ENCODE measurements at places on chromosomes 7 and 10. TPM values are rescaled to one million over a fixed set of nuclear protein-coding genes. Genes with fewer than 3 reads are reported as not detected.

GRCh38 chr10:3140280-3140679 is 32.3 kb downstream of the PITRM1 start:
- DNase-seq, result no peak

NEURL1 gene
- total RNA-seq, result 0.17 TPM

DNA sequence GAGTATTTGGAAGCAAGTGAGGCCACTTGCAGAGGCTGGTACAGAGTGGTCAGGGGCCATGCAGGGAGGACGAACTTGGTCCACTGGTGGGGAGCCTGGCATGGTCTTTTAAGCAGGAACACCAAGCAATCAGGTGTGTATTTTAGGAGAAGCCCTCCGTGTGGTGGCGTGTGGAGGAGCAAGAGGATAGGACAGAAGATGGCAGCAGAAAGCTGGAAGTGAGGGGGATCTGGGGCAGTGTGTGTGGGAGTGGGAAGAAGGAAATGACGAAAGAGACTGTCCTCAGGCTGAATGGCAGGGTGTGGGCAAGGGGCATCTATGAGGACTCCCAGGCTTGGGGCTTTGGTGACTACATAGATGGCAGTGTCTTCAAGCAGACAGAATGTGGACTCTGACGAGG is 51.2 kb downstream of the TEX36 start:
- no peak for DNase-seq

DNA sequence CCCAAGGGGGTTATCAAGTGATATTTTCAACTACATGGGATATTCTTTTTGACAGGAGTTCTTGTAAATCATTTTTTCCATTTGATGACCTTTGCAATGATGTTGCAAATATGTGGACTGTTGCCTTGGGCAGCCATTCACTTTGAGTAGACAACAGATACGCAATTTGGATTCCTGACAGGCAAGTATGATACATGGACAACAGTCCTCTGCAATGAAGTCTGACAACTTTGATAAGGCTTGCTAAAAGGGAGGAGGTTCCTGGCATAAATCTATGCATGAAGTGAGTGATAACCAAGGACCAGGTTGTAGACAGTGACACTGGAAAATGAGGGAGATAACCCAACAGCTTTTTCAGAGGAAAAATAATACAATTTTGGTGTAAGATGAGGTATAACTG is 17.7 kb downstream of the LRRD1 start:
- DNase-seq, result no peak

DNA sequence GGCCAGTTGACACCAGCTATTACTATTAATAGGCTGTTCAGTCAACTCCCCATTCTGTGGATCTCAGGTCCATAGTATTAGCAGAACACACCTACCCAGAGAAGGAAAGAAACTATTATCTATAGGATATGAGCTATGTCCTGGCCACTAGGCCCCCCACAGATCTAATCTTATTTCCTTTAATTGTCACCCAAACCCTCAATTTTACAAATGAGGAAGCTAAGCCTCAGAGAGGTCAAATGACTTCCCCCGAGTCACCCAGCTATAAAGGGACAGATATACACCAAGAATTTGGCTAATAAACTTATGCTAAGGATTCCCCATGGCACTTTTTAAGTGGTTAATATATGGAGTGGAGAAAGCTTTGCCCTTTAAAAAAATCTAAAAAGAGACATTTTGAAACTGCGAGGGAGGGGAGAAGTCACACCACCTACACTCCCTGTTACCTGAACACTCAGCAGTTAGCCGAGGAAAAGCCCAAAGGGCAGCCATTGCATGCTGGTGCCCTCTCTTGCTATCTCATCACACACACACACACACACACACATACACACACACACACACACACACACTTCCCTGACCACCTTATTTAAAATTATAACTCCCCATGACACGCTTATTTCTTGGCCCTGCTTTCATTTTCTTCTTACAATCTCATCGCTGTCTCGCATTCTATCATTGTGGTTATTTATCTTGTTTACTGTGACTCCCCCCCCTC is 157.0 kb upstream of the ADO start:
- DNase-seq, result no peak

GRCh38 chr7:11524476-11525397 is 307.3 kb downstream of the THSD7A start:
- DNase-seq, result no peak

PRPS1L1 gene
- not detected for total RNA-seq

DNA sequence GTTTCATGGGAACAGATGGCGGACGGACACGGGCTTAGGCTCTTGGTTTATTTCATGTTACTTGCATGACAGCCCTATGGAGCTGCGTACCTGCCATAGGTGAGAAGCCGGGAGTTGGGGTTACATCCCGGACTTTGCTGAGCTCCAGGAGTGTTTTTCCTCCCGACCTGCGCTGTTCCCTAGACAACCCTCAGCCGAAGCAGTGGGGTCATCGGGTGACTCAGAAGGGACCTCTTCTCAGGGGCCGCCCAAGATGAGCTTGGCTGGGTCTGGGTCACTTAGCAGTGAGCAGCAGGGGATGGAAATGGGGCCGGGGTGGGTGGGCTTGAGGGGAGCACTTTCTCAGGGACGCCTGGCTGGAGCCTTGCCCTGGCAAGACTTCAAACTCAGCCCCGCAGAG is 11.9 kb downstream of the CUX1 start:
- no peak for DNase-seq

DNA sequence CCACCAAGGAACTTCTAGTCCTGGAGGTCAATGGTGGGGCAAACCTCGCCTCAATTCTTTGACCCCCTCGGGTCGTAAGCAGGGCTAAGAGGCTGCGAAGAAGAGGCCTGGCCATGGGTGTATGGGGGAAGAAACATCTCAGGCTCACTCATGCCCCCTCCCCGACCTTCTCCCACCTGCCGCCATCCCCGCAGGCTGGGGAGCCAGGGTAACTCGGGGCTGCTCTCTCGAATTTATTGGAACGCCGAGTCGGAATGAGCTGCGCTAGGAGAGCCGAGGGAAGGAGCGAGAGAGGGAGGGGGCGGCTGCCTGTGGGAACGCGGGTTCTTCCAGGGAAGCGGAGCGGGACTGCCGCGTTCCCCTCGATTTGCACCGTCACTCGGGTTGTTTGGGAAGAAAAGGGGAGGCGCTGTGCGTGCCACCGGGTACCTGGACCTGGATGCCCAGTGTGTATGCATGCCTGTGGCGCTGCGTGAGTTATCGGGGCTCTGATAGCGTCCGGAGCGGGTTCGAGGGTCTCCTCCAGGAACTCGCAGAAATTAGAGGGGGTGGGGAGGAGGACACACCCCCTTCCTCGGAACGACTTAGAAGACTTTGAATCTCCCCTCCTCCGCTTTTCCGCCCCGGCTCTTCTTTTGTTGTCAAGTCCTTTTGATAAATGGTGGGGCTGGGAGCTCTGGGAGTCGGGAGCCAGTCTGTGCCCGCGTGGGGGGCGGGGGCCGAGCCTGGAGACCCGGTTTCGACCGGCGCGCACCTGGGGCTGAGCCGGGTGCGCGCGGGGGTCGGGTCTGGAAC is 1.8 kb upstream of the ZNF503 start:
- peak; percentile 36 for DNase-seq

- peak; percentile 64 for DNase-seq
These were observed 95.3 kb downstream of the MYOF start for GRCh38 chr10:93386631-93387369.

- no peak for DNase-seq
These were observed 199.7 kb downstream of the MLLT10 start for GRCh38 chr10:21733710-21734109.

DNA sequence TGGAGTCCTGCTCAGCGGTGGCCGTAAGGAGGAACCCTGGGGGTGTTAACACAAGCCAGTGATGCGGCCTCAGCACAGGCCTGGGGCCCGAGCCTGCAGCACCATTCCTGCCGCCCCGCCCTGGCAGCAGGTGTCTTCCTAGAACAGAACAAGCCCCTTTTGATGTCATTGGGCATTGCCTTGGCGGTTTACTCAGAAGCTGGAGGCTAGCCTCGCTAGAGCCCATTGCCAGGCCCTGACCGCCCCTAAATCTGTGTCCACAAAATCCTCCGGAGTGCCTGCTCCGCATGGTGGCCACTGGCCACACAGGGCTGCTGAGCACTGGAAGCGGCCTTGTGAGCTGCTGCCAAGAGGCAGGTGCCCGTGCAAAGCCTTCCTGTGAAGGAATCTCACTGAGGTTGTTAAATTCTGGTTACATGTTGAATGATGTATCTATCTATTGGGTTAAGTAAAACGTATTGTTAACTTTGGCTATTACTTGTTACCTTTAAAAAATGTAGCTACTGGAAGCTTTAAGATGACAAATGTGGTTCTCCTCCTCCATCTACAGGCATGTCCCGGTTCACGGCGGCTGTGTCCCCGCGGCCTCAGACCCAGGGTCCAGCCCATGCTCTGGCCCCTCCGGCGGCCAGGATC is 1.2 kb upstream of the INPP5A start:
- DNase-seq, result peak; percentile 61
